CD4-positive, alpha-beta T cell treated with Interleukin-6 for 4 hours (primary cell): ENCODE measurements at places on chromosomes 2 and 18.

- no peak for DNase-seq
Measured at GRCh38 chr2:190488516-190489233, 45.8 kb downstream of the NEMP2 start.

DNA sequence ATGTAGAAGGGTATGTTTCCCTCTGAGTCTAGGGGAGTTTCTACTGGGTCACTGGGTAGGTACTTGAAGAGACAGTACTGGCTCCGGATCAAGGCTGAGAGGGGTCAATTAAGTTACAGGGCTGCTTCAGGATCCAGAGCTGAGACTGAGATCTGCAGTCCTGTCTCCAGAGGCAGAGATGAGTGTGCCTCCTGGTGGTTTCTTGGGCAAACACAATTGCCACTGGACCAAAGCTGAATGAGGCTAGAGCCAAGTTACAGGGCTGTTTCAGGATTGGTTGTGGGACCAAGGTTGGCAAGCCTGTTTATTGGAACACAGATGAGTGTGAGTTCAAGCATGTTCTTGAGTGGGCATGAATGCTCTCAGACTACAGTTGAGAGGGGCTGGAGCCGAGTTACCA is 157.9 kb downstream of the ADCYAP1 start:
- no peak for DNase-seq

DNA sequence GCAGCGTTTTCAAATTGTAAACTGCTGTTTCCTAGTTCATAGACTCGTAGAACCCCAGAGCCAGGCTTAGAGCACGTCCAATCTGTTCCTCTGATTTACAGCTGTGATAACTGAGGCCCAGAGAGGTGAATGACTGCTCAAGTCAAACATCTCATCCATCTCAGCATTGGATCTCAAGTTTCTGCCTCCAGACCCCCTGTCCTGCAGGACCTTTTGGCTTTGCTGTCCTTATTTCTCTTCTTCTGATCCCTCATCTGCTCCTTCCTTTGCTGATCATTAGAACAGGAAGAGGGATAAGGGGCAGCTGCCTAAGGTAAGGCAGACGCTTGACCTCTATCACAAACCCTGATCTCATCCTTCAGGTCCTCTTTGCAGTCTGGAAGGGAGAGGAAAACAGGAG is 58.5 kb upstream of the CREB1 start:
- DNase-seq = no peak

- no peak for DNase-seq
Measured at GRCh38 chr2:240369801-240370585, 65.5 kb upstream of the GPC1 start.

GRCh38 chr2:181859123-181859522 is 32.4 kb upstream of the ITPRID2 start:
- no peak for DNase-seq
